H4 (cell line): ENCODE measurements at places on chromosomes 6 and 20.

GRCh38 chr6:84752118-84752850 is 12.1 kb downstream of the TBX18 start:
- DNase-seq: no peak

GRCh38 chr6:150751296-150751695 is 114.2 kb upstream of the MTHFD1L start:
- no peak for DNase-seq

- DNase-seq: no peak
These were observed 10.2 kb downstream of the UNC5CL start for GRCh38 chr6:41028561-41029412.

GRCh38 chr20:10856237-10857015 is 182.6 kb upstream of the JAG1 start:
- no peak for DNase-seq

DNA sequence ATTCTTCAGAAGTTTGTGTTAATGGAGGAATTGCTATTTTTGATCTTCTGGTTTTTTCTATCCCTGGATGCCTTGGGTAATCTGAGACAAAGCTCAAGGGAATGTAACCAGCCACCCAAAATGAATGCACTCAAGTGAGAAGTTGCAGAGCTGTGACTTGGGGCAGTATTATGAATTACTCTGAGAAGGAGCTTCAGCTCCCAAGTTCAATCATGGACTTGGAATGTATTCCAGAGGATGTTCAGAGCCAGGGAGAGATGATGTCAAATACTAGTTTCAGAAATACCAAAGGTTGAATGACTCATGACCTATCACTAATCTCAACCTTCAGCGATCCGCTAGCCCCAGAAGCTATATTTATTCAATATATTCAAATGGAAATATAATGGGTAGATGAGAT is 375.2 kb upstream of the PLCB4 start:
- DNase-seq: no peak
